ENCODE measurements at places on chromosomes 1 and 21. TPM values are rescaled to one million over a fixed set of nuclear protein-coding genes. Genes with fewer than 3 reads are reported as not detected.

Gene TCP10L
- 0.90 TPM for total RNA-seq

Gene CYB5RL
- total RNA-seq: 2.4 TPM

Gene PLA2G4A
- total RNA-seq: 5.9 TPM

Gene MYBPH
- total RNA-seq: not detected

Gene HES4
- 55.8 TPM for total RNA-seq

Gene ESPN
- total RNA-seq: 0.32 TPM

Gene FABP3
- not detected for total RNA-seq

Gene ASCL5
- total RNA-seq: not detected

Gene SLFNL1
- not detected for total RNA-seq

Gene LCE3D
- total RNA-seq: 1.3 TPM

Gene ETV3L
- not detected for total RNA-seq

Gene RPL11
- total RNA-seq: 1,470 TPM

Gene LEPROT
- total RNA-seq: 29.5 TPM

Gene DIPK1A
- total RNA-seq: 9.7 TPM

Gene FCRLA
- not detected for total RNA-seq

Gene CASP9
- total RNA-seq: 4.4 TPM

Gene GBP1
- 0.09 TPM for total RNA-seq

Gene PLA2G2C
- not detected for total RNA-seq

Gene TUFT1
- 16.7 TPM for total RNA-seq

Gene RGS16
- 0.17 TPM for total RNA-seq

Gene KRTAP11-1
- not detected for total RNA-seq

Gene TTC39A
- 1.9 TPM for total RNA-seq

Gene HCN3
- total RNA-seq: 4.8 TPM
